Activated T-cell treated with anti-CD3 and anti-CD28 coated beads, Interleukin-2, amount 50 U/mL, for 72 hours (primary cell): ENCODE measurements at places on chromosomes 12 and 14. TPM values are rescaled to one million over a fixed set of nuclear protein-coding genes. Genes with fewer than 3 reads are reported as not detected.

DNA sequence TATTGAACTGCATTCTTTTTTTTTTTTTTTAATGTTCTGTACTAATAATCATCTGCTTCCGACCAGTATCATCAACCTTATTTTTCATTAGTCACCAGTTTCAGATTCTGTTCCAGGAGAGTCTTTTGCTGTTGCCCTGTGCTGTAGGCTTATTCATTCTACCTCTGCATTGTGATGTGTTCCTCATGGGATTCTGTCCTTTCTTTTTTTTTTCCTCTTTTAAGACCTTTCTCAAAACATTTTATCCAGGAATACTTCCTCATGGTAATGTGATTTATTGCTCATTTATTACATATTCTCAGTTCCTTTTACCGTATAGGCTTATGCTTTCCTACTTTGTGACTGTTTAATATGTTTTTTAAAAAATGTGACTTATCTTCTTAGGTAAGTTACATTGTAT is 4.8 kb downstream of the NDUFA9 start:
- peaks cover 28% of the 10 kb centered on the region for H3K4me1 ChIP-seq
- no peaks in the 10 kb centered on the region for H3K27me3 ChIP-seq
- H3K4me3 ChIP-seq = no peak overlapping the region
- H3K27ac ChIP-seq = peak overlapping the region; percentile 82
- peaks cover 5% of the 10 kb centered on the region for H3K36me3 ChIP-seq

DNA sequence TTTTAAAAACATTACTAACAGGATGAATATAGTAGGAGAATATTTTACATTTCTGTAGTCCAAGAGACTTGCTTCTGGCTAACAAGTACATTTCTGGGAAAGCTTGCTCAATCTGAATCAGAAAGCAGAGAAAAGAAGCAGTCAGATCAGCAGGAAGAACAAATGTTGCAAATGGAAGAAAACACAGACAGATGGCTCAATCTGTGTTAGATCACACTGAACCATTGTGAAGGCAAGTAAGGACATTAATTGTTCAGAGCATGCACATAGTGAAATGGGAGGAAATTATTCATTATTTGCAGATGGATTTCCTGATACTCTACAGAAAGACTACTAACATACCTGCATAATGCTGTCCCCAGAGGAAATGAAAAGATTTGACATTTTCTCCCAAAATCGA is 65.2 kb upstream of the CNOT2 start:
- peaks cover 4% of the 10 kb centered on the region for H3K27me3 ChIP-seq
- no peak overlapping the region for H3K4me3 ChIP-seq
- H3K27ac ChIP-seq = no peak overlapping the region

The TSPAN19 gene
- total RNA-seq = not detected

The IL26 gene
- 1.6 TPM for total RNA-seq

The NFATC4 gene
- 11.3 TPM for total RNA-seq

DNA sequence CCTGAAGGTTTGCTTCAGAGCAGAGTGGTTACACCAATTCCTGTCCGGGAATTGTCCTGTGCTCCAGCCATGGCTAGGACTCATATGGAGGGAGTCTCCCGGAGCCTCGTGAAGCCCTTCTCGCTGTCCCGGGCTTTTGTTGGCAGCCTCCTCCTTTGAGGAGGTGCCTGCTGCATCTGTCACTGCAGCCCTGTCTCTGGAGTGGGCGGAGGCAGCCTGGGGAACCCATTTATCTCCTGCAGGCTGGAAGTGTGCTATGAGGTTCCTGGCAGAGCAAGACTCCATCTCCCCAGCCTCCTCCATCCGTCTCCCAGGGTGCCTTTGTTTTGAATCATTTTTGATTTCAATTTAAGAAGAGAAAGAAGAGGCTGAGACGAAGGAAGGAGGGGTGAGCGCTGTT is 355.3 kb downstream of the GLT1D1 start:
- H3K27me3 ChIP-seq = no peaks in the 10 kb centered on the region
- no peak overlapping the region for H3K4me3 ChIP-seq
- no peaks in the 10 kb centered on the region for H3K36me3 ChIP-seq
- H3K27ac ChIP-seq = no peak overlapping the region
- DNase-seq = no peak
- H3K4me1 ChIP-seq = no peaks in the 10 kb centered on the region

DNA sequence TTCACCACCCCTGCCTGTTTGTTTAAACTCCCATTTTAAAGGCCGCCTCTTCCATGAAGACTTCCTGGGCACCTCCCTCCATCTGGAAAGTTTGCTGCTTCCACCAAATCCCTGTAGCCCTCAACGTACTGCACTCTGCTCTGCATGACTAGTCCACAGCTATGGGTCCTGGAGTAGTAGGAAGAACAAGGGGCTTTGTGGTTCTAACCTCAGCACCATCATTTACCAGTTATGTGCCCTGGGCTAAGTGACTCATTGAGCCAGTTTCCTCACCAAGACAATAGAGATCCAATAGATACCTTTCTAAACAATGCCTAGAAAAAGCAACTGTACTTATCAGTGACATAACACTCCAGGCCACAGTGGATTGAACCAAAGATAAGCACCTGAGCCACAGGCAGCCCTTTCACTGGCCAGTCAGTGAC is 8.5 kb upstream of the LTBP2 start:
- no peaks in the 10 kb centered on the region for H3K36me3 ChIP-seq
- H3K4me3 ChIP-seq = peak overlapping the region; percentile 78
- DNase-seq = peak; percentile 64
- peak overlapping the region; percentile 18 for H3K27ac ChIP-seq
- H3K4me1 ChIP-seq = peaks cover 59% of the 10 kb centered on the region

GRCh38 chr12:113823016-113823415 is 143.1 kb downstream of the RBM19 start:
- no peaks in the 10 kb centered on the region for H3K36me3 ChIP-seq
- no peak for DNase-seq
- no peak overlapping the region for H3K27ac ChIP-seq
- H3K4me1 ChIP-seq = no peaks in the 10 kb centered on the region
